ENCODE measurements at places on chromosomes 3 and 15.

DNA sequence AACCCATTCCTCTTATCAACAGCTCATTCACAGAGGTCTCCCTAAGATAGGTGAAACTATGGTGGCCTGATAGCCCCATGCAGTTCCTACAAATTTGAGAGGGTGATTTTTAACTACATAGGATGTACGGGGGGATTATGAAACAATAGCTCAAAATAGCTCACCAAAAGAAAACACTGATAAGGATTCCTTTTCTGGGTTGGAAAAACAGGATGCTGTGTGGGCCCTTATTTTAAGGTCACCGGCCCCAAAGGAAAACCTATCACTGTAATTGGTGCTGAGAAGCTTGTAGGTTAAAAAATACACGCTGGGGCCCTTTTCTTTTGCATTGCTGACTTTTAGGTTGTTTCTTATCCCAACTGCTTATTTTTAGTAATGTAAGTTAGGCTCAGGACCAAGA is 627.4 kb downstream of the MAGI1 start:
- DNase-seq, result no peak

- DNase-seq, result no peak
Measured at GRCh38 chr3:186785495-186786018, 2.2 kb downstream of the EIF4A2 start.

DNA sequence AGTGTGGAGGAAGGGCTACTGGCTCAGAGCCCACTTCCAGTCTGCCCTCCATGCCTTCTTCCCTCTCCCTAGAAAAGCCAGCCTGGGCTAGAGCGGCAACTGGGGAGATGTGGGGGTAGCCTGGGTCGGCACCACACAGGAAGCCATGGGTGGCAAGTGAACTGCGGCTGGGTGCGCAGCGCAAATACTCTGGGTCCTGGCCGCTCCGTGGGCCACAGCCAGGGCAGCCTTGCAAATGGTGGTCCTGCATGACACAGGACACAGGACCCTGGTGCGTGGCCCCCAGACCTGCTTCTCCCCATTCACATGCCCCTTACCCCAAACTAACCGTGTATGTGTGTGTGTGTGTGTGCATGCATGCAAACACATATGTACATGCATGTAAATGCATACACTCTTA is 25.7 kb downstream of the PRKCD start:
- no peak for DNase-seq

- no peak for DNase-seq
Measured at GRCh38 chr3:30440147-30440604, 166.2 kb upstream of the TGFBR2 start.

DNA sequence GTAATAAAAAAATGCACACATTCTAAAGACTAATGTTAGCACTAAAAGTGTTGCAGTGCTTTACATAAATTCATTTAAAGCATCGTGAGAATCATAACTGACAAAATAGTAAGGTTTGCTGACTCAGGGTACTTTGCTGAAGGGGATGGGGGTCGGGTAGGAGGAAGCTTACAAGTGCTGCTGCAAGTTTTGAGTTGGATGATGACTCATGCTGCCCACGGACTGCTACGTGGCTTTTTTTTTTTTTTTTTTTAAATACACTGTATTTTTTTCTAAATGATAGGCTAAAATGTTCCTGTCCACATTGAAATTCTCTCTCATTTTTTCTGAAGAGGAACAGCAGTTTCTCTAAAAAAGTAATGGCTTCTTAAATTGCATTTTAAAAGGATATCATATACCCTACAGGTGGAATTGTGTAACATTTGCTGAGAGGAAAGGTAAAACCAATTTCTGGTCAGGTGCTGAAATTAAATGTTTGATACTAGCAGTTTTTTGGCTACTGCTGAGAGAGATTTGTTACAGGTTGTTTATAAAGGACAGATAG is 2.2 kb downstream of the MAPK6 start:
- DNase-seq, result peak; percentile 82

DNA sequence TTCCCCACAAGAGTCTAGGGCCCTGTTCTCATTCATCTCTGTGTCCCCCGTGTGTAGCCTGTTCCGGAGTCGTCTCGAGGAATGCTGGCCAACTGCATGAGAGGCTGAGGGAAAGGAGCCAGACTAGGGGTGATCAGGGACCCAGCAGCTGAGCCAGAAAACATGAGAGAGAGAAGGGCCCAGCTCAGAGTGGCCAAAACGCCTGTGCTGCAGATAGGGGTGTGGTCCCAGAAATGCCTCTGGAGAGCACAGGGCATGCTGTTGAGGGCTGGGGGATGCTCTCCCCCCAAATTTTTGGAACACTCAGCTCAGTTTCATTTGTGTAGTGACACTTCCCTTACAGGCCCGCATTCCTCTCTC is 14.1 kb downstream of the CYP1A2 start:
- no peak for DNase-seq

DNA sequence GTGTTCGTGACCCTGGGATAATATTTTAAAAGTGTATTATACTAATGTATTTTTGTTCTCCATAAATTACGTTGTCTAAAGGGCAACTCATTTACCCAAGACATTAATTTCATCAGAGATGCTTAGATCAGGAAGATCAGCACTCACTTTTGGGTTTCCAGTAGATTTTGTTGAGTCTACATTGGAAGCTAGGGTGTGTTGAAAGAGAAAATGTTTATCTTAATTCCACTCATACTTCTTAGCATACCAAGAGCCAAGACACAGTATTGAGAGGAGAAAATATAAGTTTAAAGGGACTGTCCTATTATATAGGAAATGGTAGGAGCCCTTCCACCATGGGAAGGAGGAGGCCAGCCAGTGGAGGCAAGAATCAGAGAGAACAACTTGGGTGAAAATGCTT is 412.9 kb upstream of the RGMA start:
- DNase-seq, result no peak

DNA sequence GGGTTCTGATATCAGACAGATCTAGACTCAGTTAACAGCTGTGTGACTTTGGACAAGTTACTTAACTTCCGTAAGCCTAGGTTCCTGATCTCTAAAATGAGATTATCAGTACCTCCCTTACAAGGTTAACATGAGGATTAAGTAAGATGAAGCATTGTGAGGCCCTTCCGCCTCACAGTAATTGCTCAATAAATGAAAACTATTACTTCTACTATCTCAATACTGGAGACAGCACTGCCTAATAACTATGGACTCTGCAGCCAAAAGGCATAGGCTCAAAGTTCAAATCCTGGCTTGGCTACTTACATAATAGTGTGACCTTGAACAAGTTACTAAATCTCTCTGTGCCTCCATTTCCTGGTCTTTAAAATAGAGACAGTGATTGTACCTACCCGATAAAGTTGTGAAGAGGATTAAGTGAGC is 82.0 kb upstream of the ATP11B start:
- DNase-seq, result peak; percentile 10

- no peak for DNase-seq
Measured at GRCh38 chr3:177443469-177443868, 246.2 kb upstream of the TBL1XR1 start.

DNA sequence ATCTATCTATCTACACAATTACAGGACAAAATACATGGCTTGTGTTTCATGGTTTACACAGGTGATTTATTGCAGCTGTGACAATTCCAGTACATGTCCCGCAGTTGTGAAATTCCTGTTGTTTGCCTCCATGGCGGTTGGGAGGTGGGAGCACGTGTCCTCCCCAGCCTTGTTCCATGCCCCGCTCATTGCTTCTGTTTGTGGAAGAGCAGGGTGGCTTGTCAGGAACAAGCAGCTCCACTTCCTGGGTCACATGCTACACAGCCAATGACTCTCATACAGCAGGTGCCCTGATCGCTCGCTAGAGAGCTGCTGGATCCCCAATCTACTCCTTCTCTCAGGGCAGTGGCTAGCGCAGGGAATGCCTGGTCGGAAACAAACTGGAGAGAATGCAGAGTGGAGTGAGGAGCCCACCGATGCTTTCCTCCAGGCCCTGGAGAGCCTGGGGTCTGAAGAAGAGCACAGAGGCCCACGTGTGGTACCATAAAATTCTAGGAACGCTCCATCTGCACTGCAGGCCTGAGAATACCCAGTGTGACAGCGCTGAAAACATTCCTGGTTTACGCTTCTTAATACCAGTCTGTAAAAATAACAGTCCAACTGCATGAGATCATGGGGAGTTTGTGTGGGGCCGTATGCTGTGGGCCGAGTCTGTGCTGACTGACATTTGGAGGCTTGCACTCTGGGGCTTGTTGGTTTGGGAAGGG is 270.6 kb upstream of the RGMA start:
- no peak for DNase-seq

DNA sequence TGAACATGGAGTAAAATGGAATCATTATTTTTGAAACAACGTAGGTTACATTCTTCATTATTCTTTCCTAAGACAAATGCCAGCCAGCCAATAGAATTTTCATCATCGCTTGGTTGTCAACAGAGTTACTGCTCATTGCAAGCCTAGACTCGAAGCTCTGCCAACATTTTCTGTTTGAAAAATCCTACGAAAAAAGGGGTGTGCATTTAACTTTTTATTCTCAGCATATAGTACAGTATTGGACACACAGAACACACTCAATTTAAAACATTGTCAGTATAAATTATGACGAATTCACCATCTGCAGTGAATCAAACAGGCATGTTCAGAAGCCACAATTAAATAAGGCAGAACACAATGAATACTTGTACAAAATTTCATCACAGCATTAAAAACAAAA is 232.1 kb downstream of the NR1D2 start:
- DNase-seq, result no peak

DNA sequence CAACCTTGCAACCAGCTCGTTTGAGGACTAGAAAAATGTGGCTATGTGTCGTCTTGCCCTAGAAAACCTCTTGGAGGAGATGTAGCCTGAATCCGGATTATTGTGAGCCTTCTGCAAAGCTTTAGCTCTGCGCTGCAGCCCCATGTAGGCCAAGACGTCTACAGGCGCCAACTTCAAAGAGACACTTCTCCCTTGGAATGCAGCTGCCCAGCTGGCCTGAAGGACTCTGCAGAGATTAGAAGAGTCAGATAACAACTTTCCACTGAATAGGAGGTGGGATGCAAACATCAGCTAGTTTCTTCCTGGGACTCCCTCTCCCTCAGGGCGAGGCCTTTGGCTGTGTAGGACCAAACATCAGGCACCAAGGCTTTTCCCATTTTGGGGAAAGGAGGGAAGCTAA is 356.5 kb upstream of the IL12A start:
- DNase-seq, result no peak

DNA sequence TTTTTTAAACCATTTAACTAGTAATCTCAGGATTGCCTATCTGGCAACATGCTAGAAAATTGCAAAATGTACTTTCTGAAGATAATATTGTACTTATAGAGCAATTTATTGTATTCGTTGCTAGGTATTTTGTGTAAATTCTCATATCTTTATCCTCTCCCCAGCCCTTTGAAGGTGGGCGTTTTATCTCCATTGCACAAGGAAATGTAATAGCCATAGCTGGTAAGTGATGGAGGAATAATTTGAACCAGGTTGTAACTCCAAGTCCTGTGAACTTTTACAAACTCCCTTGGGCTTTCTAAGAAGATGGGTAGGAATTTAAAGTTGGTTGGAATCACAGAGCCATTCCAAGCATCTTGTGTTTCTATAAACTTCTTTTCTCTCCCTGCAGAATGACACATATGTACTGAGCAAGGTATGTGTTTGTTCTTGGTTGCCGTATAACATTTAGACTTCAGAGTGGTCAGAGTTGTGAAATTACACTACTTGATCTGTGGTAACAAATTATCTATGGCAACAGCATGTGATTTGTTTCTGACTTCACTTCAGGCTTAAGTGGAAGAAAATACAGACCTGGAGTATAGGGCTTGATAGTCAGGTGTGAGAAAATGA is 170.9 kb downstream of the AKAP13 start:
- DNase-seq, result no peak

DNA sequence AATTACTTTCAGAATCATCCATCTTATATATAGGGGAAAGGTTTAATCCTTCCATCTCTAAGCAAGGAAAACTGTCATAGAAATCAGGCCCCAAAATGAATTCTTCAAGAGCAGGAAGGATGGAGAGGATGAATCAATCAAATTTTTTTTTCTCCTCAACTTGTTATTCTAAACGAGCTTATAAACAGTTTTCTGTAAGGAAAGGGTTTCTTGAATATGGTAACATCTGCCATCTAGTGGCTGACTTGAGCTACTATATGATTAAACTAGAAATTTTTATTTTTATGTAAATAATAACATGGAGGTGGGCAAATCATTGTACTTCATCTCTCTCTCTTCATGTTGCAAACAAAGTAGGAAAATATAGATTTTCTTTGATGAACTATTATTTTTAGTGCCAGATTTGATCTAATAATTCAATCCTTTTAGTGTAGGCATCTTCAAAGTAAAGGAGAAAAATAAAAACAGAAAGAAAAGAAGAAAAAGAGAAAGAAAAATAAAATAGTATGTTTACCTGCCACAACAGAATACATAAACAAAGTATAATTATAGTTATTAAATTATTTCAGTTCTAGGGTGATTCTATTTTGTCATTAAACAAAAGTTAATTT is 146.6 kb downstream of the SERPINI1 start:
- peak; percentile 52 for DNase-seq

DNA sequence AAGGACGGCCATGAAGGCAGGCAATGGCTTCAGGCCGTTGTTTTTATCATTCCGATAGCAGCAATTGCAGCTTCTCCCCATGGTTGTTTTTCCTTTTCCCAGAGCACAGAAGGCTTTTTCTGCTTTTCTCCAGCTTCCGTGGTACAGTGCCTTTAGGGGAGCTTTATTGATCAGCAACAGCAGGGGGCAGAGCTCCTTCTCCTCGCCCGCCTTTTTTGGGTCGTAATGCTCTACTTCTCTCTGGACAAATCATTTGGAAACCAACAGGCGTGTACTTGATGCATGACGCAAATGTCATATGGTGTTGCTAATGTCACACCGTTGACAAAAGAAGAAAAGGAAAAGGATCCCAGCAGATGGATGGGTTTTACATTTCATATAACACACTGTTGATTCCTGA is 79.7 kb upstream of the SNRK start:
- DNase-seq, result no peak

- DNase-seq, result no peak
Measured at GRCh38 chr3:135145581-135145980, 350.5 kb downstream of the EPHB1 start.

DNA sequence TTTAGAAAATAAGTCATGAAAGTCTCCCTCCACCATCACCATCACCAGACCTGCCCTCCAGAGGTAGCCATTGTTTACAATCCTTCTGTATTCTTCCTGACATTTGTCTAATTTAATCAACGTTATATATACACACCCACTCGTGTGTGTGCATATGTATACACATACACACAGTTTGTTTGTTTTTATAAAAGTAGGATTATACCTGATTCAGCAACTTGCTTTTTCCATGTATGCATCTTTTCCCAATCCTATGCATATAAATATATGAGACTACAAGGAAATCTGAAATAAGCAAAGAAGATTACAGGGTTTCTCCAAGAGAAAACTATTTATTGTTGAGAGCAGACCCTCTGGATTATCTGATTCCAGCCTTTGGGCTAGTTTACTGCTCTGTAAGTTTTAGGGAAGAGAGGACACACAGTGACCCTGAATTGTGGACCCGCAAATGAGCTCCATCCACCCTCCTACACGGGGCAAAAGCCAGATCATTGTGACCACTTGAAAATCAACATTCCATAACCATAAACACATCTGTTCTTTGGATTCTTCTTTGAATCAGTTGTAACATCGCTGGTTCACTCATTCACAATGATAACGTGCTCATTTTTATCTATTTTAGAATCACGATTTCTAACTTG is 104.3 kb downstream of the CPN2 start:
- no peak for DNase-seq

Measured in inflammatory macrophage treated with lipopolysaccharide for 1 hour (primary cell).